Articular chondrocyte of knee joint (primary cell): ENCODE measurements at places on chromosomes 1 and 21. TPM values are rescaled to one million over a fixed set of nuclear protein-coding genes. Genes with fewer than 3 reads are reported as not detected.

The CELA2B gene
- not detected in 2 replicates for total RNA-seq

The FCER1G gene
- not detected in 2 replicates for total RNA-seq

The HSPB7 gene
- total RNA-seq, result 13.2 and 19.6 TPM in 2 replicates

The VASH2 gene
- 0.13 and 0.43 TPM in 2 replicates for total RNA-seq

The SLAMF7 gene
- total RNA-seq, result not detected in 2 replicates

The MXRA8 gene
- total RNA-seq, result 507 and 540 TPM in 2 replicates

The ACTA1 gene
- 0.13 TPM in 1 of 2 replicates, not detected in the other for total RNA-seq

The CLCA4 gene
- not detected in 2 replicates for total RNA-seq

The UBXN10 gene
- total RNA-seq, result 0.32 and 0.39 TPM in 2 replicates

The HPDL gene
- 0.32 and 0.39 TPM in 2 replicates for total RNA-seq

The OBSCN gene
- 5.0 and 5.9 TPM in 2 replicates for total RNA-seq

The TFB2M gene
- total RNA-seq, result 18.2 and 20.5 TPM in 2 replicates

The C1orf226 gene
- 0.65 and 0.78 TPM in 2 replicates for total RNA-seq

The GLIS1 gene
- total RNA-seq, result 2.9 and 3.8 TPM in 2 replicates

The CDC14A gene
- 5.2 and 9.5 TPM in 2 replicates for total RNA-seq

The CCDC27 gene
- total RNA-seq, result not detected in 2 replicates

The BLZF1 gene
- total RNA-seq, result 35.3 and 48.1 TPM in 2 replicates

The TIPRL gene
- 35.8 and 38.9 TPM in 2 replicates for total RNA-seq

The IFI44 gene
- total RNA-seq, result 34.0 and 42.8 TPM in 2 replicates

The CNKSR1 gene
- 0.26 TPM in 1 of 2 replicates, not detected in the other for total RNA-seq

The NME7 gene
- 31.6 and 34.7 TPM in 2 replicates for total RNA-seq

The LCE1C gene
- not detected in 2 replicates for total RNA-seq

The SH2D1B gene
- 0.11 TPM in 1 of 2 replicates, not detected in the other for total RNA-seq

The OR10J1 gene
- total RNA-seq, result not detected in 2 replicates

The SYDE2 gene
- 6.9 and 8.6 TPM in 2 replicates for total RNA-seq

The KLHDC8A gene
- not detected in 2 replicates for total RNA-seq

The MEX3A gene
- total RNA-seq, result 0.91 and 1.1 TPM in 2 replicates

The MROH7 gene
- total RNA-seq, result 1.3 and 2.5 TPM in 2 replicates

The C8A gene
- not detected in 2 replicates for total RNA-seq

The RNU1-3 gene
- total RNA-seq, result under 0.01 TPM in 2 replicates

The SYNC gene
- 111 and 116 TPM in 2 replicates for total RNA-seq

The COL8A2 gene
- total RNA-seq, result 53.4 and 60.5 TPM in 2 replicates

The MYBPH gene
- total RNA-seq, result 0.52 and 0.54 TPM in 2 replicates

The ARHGAP29 gene
- total RNA-seq, result 92.8 and 108 TPM in 2 replicates

The B3GALT2 gene
- total RNA-seq, result 0.13 TPM in 1 of 2 replicates, not detected in the other

The MAGI3 gene
- 6.1 and 10.9 TPM in 2 replicates for total RNA-seq

The LIX1L gene
- total RNA-seq, result 44.6 and 45.1 TPM in 2 replicates

The ERICH3 gene
- total RNA-seq, result not detected in 2 replicates

The PADI2 gene
- total RNA-seq, result not detected in 2 replicates

The SESN2 gene
- total RNA-seq, result 18.7 and 22.4 TPM in 2 replicates

The RIMKLA gene
- total RNA-seq, result 0.11 and 0.13 TPM in 2 replicates

The CCDC24 gene
- 3.0 and 3.5 TPM in 2 replicates for total RNA-seq

The OR2L13 gene
- not detected in 2 replicates for total RNA-seq

The DIRAS3 gene
- 0.43 and 1.0 TPM in 2 replicates for total RNA-seq

The CD2 gene
- total RNA-seq, result not detected in 2 replicates

The ZNF684 gene
- total RNA-seq, result 3.5 and 3.8 TPM in 2 replicates

The KRTAP10-12 gene
- total RNA-seq, result not detected in 2 replicates

The IVL gene
- 0.11 TPM in 1 of 2 replicates, not detected in the other for total RNA-seq

The UBASH3A gene
- total RNA-seq, result not detected in 2 replicates
